ENCODE measurements at places on chromosomes 16 and 17.

GRCh38 chr17:73783945-73784603, 139.8 kb upstream of the SDK2 start:
- DNase-seq: no peak

DNA sequence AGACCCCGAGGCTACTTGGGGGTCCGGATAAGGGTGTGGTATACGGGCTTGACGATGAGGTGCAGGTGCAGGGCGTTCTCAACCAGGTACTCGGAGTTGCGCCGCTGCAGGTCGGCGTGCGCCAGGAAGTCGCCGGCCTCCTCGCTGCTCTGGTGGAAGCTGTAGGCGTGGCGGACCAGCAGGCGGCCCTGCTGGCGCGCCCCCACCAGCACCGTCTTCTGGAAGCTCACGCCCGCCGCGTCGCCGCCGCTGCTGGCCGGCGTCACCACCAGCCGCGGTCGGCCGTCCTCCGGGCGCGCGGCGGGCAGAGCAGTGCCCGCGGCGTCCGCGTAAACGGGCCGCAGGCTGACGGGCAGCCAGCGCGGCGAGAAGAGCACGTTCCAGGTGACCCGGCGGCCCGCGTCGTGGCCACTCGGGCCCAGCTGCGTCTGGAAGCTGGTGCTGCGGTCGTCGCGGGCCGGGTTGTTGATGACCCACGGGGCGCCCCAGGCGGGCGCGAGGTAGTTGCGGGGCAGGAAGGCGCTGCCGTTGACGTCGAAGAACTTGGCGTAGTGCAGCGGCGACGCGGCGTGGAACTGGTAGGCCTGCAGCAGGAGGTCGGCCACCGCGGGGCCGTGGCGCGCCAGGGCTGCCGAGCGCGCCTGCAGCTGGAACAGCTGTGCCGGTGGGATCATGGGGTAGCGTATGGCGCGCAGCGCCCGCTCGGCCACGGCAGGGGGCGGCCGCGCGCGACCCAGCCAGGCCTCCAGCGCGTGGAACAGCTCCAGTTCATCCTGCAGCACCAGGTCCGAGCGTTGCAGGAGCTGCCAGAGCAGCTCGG, 4.8 kb downstream of the BTBD17 start:
- no peak for DNase-seq

DNA sequence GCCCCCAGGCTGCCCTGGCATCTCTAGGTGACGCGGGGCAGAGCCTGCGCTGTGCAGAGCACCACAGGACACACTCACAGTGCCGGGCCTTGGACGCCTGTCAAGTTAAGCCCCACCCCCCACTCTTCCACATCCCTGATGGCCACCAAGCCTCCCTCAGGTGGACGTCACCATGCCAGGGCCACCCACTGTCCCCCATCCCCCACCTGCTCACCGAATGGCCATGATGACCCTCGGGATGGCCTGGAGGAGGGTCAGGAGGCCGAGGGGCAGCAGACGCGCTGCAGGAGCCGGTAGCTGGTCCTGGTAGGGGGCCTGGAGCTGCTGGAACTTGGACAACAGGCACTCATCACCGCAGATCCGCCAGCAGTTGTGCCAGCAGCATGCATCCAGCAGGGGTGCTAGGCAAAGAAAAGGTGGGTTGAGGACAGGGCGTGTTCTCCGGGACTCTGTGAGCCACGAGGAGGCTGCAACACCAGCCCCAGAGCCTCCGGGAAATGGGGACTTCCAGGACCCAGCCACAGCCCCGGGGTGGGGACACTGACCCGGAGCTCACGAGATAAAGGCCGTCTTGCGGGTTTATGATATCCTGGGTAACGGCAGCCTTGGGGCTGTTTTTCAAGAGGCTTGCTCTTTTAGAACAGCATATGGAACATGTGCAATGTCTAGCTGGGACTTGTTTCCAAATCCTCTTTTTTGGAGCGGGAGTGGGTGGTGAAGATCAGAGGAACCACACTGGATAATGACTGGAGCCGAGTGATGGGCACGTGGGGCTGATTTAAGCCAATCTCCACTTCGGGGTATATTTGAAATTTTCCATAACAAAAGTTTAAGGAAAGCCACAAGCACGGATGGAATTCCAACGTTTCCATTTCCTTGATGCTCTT, 11.4 kb downstream of the C16orf95 start:
- DNase-seq: peak; percentile 50

DNA sequence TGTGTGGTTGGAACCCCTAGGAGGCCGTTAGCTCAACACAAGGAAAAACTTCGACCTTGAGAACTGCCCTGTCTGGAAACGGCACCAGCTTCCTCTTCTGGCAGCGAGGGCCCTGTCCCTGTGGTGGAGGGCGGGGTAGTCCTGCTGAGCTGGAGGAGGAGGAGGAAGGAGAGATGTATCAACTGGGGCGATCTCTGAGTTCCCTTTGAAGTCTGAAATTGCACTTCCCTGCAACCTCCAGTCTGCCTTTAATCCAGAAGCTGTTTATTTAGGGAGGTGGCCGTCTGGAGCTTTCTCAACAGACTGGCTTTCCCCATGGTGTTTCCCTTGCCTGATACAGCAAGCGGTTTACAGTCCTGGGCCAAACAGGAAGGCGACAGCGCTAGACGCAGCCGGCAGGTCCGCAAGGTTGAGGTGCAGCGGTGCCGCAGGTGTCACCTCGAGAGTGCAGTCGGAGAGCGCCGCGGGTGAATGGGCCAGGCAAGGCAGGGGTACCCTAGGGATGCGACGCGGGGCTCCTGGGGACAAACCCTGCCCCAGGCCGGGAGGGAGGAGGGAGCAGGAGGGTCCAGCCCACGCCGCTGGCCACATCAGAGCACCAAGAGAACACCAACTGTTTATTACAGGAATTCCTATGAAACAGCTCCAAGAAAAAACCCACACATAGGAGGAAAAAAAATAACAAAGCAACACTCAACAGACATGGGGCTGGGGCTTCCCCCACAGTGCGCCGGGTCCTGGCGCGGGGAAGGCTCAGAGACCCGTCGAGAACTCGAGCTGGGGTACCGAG, 11.4 kb upstream of the MRPS23 start:
- DNase-seq: no peak

- no peak for DNase-seq
Measured at GRCh38 chr16:35745191-35745590, 2285.8 kb downstream of the TP53TG3F start.

DNA sequence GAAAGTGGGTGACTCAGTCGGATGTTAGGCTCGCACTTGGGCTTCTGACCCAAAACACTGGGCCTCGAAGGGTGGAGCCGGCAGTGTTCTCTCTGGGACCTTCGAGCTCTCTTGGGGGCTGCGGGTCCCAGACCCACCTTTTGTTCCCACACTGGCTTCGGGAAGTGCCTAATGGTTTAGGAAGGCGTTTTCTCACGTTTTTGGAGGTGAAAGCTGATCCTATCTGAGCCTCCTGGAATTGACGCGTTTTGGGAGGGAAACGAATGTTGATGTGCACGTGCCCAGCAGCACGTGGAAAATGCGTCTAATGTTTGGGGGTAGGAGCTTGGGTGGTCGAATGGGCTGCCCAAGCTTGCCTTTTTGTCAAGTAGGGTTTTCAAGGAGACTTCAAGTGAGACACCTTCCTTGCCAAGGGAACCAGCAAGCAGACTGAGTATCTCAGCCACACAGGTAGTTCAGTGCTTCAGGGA, 666 bp downstream of the HGS start:
- no peak for DNase-seq

DNA sequence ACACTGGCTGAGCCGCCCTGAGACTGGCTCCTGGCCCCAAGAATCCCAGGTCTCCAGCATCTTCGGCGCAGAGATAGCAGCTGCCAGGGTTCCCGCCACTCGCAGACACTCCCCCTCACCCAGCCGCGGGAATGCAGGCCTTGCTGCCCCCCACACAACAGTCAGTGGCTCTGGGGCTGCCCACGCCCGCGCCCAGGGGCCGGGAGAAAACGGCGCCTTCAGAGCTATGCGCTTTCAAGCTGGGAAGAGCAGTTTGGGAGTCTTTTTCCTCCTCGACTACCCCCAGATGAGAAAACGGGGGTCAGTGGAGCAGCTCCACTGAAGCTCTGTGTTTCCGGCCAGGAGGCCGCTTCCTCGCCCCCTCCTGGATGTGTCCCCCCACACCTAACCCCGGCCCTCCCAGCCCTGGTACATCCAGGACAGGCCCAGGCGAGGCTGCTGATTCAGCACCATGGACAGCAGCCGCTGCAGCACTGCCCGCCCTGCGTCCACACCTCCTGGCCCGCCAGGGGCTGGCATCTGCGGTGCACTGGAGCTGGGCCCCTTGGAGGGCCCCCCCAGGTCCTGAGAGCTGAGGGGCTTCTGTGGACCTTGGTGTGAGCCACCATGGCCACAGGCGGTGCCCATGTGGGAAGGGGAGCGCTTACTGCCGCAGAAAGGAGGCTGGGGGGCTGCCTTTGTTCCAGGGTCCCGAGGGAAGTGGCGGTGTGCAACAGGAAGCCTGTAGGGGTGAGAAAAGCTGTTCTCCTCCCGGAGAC, 35.7 kb downstream of the CACNA1H start:
- DNase-seq: no peak

GRCh38 chr17:31374503-31374902, 17.0 kb upstream of the RAB11FIP4 start:
- DNase-seq: no peak

DNA sequence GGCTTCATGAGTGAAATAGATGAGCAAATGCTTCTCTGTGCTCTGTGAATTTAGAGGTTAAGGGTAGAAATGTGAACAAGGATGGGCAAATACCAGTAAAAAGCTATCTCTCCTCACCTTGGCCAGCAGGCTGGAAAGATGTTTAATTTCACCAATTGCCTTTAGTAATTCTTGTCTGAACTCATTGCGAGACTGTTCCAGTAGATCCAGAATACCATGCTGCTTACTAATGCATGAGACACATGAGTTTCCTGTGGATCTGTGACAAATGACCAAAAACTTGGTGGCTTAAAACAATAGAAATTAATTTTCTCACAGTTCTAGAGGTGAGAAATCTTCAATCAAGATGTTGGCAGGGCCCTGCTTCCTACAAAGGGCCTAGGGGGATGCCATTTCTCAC, 9.3 kb upstream of the ZNF624 start:
- DNase-seq: no peak

- peak; percentile 91 for DNase-seq
Measured at GRCh38 chr17:31696184-31696602, 162.9 kb downstream of the COPRS start.

DNA sequence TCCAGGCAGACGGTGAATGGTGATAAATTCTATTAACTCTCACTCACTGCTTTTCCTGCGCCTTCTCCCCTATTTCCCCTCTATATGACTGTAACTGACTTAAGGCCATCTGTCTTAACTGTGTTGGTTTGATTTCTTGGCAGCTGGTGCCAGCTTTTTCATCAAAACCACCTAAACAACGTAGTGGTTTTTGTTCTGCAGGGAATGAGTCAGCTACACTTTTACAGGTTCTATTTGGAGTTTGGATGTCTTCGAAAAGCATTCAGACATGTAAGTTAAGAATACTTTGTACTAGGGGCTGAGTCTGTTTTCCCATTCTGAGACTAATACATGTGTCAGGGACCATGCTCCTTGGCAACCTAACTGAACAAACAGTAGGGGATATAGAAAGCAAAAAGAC, 8.5 kb downstream of the REXO5 start:
- DNase-seq: no peak

GRCh38 chr17:72176951-72177660, 56.3 kb downstream of the SOX9 start:
- DNase-seq: no peak

DNA sequence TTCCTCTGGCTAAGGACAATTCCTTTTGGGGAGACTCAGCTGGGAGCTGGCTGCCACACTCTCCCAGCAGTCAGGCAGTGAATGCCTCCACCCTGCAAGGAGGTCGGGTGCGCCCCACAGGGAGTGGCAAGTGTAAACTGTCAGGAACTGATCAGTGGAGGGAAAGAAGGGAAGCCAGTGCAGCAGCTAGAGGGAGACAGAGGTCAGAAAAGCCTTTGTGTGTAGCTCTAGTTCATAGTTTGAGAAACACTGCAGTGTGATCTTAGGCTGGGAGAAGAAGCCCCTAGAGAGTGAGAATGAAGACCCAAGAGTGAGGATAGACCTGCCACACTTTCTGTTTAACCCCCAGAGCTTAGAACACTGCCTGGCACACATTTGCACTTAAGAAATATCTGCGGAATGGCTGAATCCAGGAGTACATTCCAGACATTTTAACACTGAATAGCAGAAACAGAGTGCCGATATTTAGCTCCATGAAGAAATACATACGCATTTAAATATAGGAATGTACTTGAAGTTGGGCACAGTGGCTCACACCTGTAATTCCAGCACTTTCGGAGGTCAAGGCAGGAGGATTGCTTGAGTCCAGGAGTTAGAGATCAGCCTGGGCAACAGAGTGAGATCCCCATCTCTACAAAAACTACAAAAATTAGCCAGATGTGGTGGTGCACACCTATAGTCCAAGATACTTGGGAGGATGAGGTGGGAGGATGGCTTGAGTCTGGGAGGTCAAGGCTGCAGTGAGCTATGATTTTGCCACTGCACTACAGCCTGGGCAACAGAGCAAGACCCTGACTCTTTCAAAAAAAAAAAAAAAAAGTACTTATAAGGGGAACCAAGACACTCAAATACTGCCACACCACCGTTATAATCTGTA, 11.1 kb upstream of the SLC5A11 start:
- DNase-seq: no peak

DNA sequence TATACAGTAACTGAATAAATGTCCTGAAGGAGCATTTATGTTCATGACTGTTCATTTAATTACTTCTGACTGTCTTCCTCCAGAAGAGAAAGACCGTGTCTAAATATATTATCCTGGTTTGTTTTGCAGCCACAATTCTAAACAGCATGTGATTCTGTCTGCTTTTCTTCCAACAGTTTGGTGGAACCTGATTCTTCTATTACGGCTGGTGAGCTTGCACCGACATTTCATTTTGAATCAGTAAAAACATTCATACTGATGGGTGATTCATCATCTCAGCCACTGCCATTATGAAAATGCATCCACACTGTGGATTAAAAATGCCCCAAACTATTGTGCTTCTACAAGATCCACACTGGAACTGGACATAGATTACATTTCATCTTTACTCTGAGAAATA, 16.9 kb downstream of the KNOP1 start:
- no peak for DNase-seq

DNA sequence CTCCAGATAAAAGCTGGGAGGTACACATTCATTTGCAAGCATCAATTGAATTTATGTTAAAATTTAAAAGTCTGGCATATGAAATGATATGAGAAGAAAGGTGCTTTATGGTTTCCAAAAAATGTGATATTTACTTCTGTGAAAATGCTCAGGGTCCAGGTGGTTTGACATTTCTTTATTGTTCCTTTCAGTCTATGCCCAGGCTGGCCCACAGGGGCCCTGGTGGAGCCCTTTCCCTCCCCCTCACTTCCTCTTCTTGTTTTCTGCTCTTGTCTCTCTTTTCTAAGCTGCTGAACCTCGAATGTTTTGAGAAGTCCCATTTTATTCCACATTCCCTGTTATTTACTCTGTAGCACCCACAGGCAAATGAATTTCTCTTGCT, 127.8 kb downstream of the HS3ST3B1 start:
- no peak for DNase-seq

DNA sequence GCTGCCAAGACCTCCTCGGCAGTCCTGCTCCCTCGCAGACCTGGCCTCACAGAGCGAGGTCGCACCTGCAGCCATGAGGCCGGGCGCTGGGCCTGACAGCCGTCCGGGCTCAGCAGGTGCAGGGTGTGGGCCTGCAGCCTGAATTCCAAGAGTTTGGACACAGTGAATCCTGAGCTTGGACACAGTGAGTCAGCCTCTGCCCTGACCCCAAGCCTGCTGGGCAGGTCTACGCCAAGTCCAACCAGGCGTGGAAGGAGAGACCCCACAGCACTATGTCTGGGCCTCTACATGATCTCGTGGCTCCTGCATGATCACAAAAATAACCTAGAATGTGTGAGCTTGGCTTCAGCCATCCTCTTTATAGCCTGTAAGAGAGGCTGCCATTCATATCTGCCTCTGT, 121.0 kb downstream of the C16orf95 start:
- DNase-seq: no peak

Measured in fibroblast of skin of left biceps (primary cell).